ENCODE measurements at places on chromosomes 5 and 9.

- peak; percentile 48 for DNase-seq
These were observed 1.1 kb upstream of the NTRK2 start for GRCh38 chr9:84668196-84669012.

DNA sequence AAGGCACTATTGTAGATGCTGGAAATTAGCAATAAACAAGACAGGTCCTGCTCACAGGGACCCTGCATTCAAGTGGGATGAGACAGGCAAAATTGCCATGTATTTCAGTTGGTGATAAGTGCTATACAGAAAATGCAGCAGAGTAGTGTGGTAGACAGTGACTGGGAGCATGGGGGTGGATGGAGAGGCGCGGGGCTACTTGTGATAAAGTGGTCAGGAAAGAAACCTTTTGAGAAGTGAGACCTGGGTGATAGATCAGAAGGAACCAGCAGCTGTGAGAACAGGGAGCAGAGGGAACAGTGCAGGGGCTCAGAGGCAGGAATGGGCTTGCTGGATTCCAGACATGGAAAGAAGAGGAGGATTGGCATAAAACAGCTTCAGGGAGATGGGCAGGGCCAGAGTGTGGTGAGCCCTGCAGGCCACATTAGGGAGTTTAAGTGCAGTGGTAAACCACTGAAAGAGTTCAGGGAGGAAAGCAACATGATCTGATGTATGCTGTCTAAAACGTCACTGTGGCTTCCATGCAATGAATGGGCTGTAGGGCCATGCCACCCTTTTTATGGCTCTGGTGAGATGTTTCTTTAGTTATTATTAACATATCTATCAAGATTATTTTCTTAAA lies 7.3 kb downstream of the CRHBP start:
- peak; percentile 29 for DNase-seq

DNA sequence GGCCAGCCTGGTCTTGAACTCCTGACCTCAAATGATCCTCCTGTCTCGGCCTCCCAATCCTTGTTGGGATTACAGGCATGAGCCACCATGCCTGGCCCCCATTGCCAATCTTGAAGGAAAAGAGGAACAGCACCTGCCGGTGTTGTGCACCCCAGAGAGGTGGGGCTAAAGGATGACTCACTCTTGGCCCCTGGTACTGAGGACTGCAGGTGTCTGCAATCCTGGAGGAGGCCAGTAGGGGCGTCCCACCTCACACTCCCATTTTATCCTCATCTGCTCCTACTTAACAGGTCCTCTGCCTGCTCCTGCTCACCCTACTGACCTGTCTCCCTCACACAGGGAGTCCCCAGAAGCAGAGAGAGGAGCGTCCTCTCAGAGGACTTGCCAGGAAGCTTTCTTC lies 390.4 kb downstream of the ARHGEF28 start:
- DNase-seq: no peak

DNA sequence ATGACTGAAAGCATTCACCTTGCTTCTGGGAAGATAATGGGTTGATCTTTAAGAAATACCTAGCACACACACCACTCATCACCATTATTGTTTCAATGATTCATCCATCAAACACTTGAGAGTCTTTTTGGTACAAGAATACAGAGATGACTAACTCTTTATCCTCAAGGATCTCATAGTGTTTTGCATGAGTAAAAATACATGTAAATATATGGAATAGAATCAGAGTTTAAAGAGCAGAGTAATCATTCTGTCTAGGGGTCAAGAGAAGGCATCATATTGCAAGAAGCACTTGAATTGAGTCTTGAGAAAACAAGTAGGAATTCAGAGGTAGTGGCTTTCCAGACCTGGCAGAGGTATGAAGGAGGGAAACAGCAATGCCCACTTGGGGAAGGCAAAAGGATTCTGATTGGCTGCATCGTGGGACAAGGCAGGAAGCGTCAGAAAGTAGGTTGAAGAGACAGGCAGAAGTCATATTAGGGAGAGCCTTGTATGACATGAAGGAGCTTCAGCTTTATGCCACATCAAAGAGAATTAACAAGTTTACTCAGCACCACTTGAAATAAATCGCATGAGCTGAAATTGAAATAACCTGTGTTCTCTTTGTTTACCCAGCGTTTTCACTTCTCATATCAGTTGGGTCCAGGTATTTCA lies 542.5 kb downstream of the TLE1 start:
- DNase-seq: no peak

DNA sequence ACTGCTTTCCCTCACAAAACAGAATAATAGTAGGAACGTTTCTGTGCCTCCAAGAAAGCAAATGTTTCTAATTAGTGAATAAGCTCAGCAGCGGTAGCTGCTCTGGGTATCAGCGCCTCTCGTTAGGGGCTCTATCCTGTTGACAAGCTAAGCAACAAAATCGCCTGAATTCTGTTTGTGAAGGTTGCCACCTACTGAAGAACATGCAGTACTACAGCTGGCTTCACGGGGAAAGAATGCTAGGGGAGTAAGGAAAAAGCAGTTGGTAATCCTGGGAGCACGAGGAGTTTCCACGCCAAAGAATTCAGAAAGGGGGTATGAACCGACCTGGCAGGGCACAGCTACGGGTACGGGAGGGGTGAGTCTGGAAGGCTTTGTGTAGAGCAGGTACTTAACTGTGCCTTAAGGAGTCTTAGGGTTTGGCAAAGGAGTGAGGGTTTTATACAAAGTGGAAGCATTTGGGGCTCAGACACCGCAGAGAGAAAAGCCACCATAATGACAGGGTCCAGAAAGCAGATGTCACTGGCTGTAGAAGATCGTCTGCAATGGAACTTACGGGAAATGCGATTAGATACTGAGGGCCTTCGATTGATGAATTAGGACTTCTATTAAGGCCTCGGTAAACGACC lies 171.7 kb downstream of the TTC39B start:
- peak; percentile 19 for DNase-seq

Data from GM12891 (cell line).